ENCODE measurements at places on chromosomes 5 and 9.

DNA sequence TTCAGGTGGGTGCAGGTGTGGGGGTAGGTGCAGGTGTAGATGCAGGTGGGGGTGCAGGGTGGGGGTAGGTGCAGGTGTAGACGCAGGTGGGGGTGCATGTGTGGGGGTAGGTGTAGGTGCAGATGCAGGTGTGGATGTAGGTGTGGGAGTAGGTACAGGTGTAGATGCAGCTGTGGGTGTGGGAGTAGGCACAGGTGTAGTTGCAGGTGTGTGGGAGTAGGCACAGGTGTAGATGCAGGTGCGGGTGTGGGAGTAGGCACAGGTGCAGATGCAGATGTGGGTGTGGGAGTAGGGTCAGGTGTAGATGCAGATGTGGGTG, 94.6 kb downstream of the PHF2 start:
- no peak for DNase-seq

DNA sequence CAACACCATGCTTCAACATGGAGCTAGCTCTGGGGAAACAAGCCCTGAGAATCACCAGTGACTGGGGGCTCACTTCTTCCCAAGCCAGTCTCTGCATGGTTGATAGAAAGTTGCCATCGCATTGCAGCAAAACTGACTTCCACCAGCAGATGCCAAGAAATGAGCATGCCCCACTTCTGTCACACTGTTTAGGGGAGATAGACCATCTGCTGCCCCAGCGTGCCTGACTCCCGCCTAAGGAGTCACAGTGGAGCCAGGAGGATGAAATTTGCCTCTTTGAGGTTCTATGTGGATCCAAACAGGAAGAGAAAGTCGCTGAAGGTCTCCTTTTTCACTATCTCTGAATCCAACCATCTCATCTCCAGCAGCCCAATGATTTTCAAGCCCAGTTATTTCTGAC, 116.7 kb upstream of the SLIT3 start:
- no peak for DNase-seq

GRCh38 chr5:24767086-24767485, 122.3 kb upstream of the CDH10 start:
- DNase-seq = no peak

DNA sequence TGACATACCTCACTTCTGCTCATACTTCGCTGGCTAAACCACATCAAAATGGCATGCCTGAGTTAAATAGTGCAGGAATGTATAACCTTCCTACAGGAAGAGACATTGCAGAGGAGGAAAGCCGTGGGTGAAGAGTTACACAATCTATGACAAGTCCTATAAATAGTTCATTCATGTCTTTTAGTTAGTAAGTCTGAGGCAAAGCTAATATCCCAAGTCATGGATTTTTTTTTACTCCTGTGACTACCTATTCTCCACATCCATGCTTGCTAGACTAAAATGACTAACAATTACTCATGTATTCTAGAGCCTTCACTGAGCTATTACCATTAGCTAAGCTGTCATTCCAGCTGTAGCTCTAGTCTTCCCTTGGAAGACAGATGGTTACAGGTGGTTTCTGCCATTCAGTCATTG, 391.3 kb downstream of the NR2F1-AS1 start:
- DNase-seq = no peak

- no peak for DNase-seq
Observed at GRCh38 chr9:109382585-109382984, 61.7 kb upstream of the EPB41L4B start.

GRCh38 chr9:15725953-15726352, 173.1 kb downstream of the CCDC171 start:
- DNase-seq = no peak

DNA sequence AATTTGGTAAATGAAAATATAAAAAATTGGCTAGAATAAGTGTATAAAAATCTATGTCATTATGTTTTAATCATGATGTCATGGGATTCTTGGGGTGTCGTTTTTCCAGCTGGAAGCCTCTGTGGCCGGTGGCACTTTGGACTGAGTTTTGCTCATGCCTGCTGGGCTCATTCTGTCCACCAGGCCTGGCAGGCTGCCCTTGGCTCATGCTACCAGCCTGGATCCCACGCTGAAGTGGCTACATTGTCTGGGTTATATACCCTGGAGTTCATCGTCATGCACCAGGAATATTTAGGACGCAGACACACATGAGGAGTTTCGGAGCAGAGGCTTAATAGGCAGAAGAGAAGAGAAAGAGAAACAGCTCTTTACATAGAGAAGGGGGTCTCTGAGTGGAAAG, 1913.7 kb upstream of the WWC1 start:
- no peak for DNase-seq

DNA sequence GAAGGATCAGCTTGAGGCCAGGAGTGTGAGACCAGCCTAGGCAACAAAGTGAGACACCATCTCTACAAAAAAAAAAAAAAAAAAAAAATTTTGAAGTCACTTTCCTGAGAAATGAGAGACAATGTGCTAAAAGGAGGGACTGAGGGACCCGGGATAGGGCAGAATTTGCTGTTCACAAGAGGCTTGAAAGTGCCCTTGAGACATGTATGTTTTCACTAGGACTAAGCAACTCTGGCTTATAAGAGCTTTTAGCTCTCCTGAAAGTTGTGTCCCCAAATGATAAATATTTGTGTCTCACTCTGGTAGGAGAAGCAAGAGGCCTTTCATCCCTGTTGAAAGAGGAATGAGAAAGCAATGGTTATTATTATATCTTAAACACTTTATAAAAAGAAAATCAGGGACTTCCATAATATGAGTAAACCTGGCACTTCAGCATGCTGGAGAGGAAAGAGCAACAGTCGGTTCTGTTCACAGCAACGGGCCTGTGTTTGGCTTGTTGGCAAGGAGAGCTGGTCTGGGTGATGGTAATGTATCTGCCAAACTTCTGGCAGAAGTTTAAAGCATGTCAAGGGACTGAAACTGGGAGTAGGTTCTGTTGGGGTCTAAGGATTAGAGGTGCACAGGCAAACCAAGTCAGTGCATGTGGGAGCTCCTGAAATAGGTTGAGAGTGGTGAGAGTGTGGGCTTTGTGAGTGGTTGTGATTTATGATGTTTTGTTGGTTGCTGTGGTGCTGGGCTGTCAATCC, 32.2 kb downstream of the ENTREP1 start:
- no peak for DNase-seq

GRCh38 chr5:16853518-16853917, 82.6 kb downstream of the MYO10 start:
- no peak for DNase-seq

DNA sequence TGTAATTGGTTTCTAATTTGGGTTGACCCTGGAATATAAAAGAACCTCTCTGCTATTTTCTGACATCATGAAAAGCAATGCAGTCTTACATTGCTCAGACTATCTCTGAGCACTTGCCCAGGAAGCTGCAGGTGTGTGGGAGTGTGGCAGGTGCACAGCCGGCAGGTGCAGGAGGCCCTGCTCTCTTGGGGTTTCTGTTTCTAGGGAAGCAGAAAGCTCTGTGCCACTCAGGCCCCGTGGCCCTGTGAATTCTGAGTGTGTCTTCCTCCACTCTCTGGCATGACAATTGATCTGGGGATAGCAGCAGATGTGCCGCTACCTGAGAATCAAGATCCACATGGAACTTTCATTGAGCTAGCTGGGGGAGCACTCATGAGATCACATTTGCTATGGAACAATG, 45.7 kb upstream of the IRX2 start:
- DNase-seq = no peak

DNA sequence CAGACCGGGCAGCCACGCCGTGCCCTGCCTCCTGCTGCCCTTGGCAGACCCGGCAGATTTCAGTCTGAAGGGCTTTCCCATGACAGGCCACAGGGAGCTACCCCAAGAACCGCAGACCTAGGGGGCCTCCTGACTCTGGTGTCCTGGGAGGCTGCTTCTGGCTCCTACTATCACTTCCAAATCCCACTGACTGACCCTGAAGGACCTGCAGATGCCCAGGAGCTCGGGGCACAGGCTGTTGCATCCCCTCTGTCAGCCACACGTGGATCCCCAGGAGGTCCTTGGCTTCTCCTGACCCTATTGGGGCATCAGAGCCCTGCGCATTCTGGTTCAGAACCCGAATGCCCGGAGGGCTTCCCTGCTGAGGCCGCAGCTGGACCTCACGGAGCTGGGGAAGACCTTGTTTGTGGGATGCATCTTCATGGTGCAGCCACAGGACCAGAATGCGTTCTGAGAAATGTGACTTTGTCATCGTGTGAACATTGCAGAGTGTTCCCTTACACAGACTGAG, 81.3 kb upstream of the IRX4 start:
- DNase-seq = no peak

GRCh38 chr5:40112875-40113274, 566.8 kb upstream of the PTGER4 start:
- DNase-seq = no peak

DNA sequence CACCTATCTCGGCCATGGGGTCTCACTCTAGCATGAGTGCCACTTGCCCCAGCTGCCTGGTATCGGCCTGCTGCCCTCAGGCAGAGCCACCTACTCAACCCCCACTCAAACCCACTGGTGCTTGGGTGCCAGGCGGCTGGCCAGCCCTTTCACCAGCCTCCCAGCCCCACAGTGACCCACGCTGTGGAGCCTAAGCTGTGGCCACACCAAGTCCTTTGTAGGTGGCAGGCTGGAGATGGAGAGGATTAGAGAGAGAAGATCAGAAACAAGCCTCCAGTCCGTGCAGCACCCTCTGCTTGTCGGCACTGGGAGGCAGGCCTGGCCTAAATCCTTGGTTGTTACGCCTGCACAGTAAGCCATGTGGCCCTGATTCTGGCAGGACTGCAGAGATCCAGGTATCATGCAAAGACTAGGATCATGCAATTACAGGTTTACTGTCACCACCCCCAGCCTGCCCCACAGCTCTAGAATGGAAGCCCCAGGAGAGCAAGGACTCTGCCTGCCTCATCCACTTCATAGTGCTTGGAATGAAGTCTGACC, 171.7 kb downstream of the COL23A1 start:
- DNase-seq = no peak

DNA sequence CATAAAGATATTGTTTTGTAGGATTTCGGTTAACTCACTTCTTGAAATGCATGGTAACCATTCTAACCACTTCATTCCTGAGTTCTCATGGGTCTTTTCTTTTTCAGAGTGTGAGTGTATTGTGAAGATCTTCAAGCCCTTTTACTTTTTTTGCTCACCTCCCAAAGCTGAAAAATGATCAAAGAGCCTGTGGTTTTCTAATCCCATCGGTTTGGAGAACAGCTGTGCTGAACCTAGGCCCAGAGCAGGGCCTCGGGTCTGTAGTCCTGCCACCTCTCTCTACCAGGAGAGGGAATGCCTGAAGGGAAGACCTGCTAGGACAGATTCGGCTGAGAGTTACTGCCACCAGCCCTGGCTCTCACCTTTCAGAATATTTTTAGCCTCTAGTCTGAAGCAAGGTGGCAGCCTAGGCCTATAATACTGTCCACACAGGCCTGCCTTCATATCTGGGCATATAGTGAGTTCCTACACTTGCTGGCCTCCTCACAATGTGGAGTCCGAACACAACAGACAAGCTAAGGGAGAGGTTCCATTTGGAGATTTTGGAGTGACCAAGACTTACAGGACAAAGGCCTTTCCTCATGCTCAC, 13.8 kb downstream of the RGMB start:
- no peak for DNase-seq

- DNase-seq = no peak
Observed at GRCh38 chr9:20319641-20320337, 302.5 kb downstream of the MLLT3 start.

GRCh38 chr5:124446120-124446519, 300.3 kb downstream of the ZNF608 start:
- no peak for DNase-seq

GRCh38 chr5:149489605-149490037, 61.6 kb downstream of the CSNK1A1 start:
- no peak for DNase-seq

DNA sequence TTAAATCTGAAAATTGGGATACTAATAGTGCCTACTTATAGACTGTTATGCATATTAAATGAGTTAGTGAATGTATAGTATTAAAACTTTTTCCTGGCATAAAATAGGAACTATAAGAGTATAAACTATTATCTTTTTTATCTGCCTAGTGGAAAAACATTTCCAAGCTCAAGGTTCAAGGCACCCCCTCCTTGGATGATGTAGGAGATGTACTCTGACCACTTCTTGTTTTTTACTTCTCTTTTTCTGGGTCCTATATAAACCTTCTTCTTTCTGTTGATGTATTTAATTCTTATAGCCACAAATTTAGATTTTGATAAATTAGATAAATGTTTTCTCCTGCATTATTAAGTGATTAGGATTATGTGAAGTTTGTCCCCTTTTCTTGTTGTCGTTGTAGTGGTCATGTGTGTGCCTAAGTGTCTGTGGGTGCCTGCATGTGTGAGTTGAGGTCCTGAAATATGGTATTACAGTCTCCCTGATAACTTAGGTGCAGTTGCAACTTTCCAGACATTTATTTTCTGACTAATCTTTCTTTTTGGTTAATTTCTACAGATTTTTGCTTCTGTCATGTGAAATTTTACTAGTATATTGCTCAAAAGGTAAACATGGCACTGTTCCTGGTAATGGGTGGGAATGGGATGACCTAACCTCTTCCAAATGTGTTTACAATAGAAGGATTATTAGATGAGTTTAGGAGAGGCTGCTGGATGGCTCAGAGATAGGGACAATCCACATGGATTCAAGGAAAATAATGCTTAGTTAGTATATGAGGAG, 160.8 kb upstream of the CDKN2B start:
- no peak for DNase-seq

DNA sequence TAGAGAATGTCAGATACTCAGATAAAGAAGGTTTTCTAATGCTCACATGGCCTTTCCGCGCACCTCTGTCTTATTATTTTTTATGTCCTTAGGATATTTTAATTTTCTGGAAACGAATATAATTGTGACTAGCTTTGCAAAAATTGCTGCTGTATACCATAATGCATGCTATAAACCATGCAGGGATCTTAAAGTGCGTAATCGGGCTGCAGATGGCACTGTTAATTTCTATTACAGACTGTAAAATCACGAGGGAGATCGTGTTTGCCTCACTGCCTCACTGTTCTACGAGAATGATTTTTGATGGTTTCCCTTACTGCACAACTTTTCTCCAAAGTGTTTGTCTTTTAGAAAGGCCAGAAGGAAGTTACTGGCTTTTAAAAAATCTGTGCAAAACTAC, 356.1 kb downstream of the TUSC1 start:
- DNase-seq = no peak

GRCh38 chr9:96638606-96639364, 16.3 kb downstream of the PRXL2C start:
- DNase-seq = no peak

- no peak for DNase-seq
Observed at GRCh38 chr9:85213650-85214607, 527.8 kb downstream of the AGTPBP1 start.

GRCh38 chr9:4137234-4137633, 162.6 kb downstream of the GLIS3 start:
- no peak for DNase-seq

GRCh38 chr9:92373167-92373566, 31.2 kb downstream of the OGN start:
- no peak for DNase-seq

- no peak for DNase-seq
Observed at GRCh38 chr9:90613502-90613901, 29.1 kb downstream of the DIRAS2 start.

GRCh38 chr5:72586788-72587530, 79.7 kb upstream of the ZNF366 start:
- DNase-seq = no peak

GRCh38 chr9:4762886-4763541, 22.0 kb upstream of the AK3 start:
- DNase-seq = no peak

GRCh38 chr5:124919747-124920525, 173.5 kb upstream of the ZNF608 start:
- no peak for DNase-seq

Measured in stimulated activated CD8-positive, alpha-beta memory T cell treated with anti-CD3 and anti-CD28 coated beads, Interleukin-4, amount 100 ng/mL, for 1 hour (primary cell).